NCI-H446 (cell line): ENCODE measurements at places on chromosomes 7 and 10.

DNA sequence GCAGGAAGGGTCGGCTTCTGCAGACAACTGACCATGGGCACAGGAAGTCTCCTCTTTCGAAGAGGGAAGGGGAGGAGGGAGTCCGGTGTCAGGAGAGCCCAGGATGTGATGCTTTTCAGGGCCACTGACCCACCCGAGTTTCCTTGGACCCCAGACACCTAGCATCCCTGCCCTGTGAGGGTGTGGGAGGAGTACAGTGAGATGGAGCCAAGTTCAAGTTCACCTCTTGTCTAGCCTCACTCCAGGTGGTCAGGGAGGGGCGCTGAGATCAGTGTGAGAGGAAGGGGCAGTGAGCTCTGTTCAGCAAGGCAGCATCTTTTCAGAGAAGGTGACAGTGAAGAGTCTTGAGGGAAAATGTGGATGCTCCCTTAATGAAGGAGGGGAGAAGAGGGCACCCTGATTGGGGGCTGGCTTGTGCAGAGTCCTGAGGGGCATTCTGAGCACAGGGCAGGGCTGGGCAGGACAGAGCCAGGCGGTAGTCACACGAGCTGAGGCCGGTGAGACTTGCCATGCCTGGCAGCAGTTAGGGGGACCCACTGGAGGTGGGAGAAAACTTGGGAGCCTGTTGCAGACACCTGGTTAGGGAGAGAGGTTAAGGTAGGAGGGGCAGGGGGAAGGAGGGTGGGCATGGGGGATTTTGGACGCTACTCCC, 49.7 kb downstream of the ADCY1 start:
- no peak for DNase-seq

- no peak for DNase-seq
Observed at GRCh38 chr10:1020958-1021357, 4.7 kb downstream of the IDI2 start.

- peak; percentile 71 for DNase-seq
Observed at GRCh38 chr7:118473271-118473670, 248.8 kb downstream of the ANKRD7 start.

DNA sequence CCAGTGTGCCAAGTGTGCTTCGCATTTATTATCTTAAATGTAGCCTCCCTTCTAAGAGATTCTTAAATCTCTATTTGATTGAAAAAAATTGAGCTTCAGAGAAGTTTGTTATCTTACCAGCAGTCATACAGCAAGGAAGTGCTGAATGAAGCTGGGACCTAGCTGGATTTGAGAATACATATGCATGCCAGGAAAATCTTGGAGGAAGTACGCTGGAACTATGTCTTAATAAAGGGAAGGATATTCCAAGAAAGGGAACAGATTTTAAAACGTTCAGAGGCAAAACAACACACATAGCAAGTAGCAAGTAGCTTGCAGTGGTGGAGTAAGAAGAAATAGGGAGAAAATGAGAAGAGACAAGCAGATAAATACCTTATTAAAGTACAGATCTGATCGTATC, 1.5 kb downstream of the CFAP70 start:
- DNase-seq = no peak

DNA sequence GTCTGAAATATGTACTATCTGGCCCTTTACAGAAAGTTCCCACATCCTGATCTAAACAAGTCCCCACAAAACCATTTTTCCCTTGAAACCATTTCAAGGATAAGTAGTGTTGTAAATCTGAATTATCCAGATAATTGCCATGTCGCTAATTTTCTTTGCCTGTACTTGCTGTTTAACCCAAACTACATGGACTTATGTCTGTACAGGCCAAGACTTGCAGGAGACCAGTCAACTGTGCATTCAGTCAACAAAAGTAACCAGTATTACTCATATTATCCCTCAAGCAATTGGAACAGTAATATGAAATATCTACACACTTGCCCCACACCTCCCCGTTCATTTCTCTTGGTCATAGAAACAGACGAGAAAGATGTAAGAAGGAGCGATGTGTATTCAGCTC, 347.8 kb upstream of the NFE2L3 start:
- DNase-seq = no peak

GRCh38 chr10:114313866-114314265, 74.8 kb downstream of the VWA2 start:
- no peak for DNase-seq

DNA sequence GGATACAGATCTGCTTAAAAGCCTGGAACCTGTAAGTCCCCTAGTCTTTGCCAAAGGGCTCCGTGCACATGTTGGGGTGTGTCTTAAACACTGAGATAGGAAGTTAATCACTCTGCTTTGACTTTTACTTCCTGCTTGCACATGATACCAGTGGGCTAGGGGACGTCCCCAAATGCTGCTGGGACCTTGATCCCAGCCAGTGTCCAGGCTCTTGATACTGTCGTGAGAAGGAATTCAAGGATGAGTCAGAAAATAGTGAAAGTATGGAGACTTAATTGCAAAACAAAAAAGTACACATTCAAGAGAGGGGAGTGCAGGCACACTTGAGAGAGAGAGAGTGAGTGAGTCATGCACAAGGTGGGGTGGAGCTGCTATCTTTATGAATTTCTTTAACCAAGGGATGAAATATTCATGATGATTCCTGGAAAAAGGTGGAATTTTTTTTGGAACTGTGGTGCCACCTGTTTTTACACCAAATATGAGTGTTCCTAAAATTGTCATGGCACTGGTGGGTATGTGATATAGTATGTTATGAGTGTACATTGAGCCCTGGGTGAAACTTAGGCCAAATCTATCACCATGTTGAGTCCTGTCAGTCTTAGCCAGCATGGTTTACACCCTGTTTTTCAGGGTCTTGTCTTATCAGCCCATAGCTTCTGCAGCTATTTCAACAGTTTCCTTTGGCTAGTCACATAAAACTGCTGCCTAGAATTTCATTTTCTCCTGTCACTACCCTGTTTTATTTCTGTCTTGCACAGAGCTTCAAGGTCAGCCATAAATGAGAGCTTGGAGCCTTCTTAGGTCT, 88.3 kb upstream of the CYP26C1 start:
- no peak for DNase-seq

- DNase-seq = no peak
Observed at GRCh38 chr7:27200761-27201579, 1.1 kb upstream of the HOXA13 start.

DNA sequence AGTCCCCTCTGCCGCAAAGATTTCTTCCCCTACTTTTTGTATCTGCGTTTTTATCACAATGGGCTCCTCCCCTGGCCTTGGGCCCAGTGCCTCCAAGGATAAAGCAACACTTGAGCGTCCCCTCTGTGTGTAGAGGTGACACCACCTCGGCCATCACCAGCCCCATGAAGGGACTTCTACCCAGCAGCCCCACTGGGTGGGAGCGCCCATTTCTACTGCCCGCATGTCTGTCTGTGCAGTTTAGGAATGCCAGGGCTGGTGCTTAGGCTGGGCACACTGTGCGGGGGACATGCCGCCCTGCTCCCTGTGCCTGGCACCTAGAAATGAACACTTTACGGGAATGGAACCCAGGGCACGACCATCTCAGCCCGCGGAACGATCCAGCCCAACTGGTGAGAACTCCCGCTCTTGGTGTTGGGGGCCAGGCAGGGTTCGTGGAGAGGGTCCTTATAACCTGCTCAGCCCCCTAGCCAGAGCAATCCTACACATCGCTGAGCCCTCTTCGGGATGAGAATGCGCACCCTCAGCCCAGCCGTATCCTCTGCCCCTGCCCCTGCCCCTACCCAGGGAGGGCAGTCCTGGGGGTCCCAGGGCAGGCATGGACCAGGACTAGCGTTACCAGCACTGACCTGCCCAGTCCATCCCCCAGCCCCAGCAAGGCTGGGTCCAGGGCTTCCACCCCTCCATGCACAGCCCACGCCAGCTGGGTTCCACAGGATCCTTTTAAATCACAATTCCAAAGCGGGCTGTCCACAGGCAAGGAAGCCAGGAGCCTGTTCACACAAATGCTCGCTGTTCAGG, 12.8 kb downstream of the CRYGN start:
- no peak for DNase-seq

- no peak for DNase-seq
Observed at GRCh38 chr7:28065721-28066285, 114.8 kb downstream of the JAZF1 start.

GRCh38 chr7:144483189-144483588, 79.7 kb upstream of the NOBOX start:
- DNase-seq = no peak

DNA sequence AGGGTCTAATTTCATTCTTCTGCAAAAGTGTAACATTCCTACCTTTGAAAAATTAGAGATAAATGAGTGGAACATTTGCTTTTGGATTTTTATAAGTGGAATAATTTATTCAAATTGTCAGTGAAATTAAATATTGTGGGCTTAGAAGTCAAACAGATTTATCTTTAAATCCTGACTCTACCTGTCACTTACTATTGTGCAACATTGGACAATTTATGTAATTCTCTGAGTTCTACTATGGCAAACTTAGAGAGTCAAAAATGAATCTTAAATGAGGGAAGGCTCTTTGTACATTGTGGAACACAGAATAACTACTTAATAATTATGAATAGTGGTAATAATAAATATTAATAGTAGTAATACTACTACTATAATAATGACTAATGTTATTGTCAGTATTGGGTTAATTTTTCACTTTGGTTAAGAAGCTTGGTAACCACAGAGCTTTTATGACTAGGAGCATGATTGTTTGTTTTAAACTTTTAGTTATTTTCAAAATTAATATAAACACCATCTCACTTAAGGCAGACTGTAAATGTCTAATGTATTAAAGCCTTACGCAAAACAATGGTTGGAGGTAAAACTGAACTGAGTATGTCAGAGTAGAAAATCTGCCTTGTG, 70.0 kb downstream of the PRKG1 start:
- no peak for DNase-seq

GRCh38 chr10:78462726-78463228, 429.1 kb downstream of the RPS24 start:
- no peak for DNase-seq

- DNase-seq = no peak
Observed at GRCh38 chr7:98073047-98073446, 33.6 kb upstream of the LMTK2 start.

- DNase-seq = peak; percentile 61
Observed at GRCh38 chr7:96321031-96321657, 754 bp downstream of the SLC25A13 start.

DNA sequence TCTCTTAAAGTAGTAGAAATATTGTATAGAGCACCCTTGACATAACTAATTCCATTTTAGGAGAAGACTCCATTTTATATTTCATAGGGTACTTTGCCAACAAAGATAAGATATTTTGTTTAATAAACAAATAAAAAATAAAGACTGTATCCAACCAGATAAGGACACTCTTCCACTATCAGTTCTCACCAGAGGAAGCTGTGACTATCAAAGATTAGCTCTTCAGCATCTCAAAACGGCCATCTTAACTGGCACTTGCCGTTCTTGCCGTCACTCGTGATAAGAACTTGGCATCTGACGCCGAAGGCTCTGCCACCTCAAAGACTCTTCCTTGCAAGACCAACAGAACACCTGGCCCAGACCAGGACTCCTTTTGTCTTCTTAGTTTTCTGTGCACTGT, 26.3 kb upstream of the AKR1B1 start:
- no peak for DNase-seq

DNA sequence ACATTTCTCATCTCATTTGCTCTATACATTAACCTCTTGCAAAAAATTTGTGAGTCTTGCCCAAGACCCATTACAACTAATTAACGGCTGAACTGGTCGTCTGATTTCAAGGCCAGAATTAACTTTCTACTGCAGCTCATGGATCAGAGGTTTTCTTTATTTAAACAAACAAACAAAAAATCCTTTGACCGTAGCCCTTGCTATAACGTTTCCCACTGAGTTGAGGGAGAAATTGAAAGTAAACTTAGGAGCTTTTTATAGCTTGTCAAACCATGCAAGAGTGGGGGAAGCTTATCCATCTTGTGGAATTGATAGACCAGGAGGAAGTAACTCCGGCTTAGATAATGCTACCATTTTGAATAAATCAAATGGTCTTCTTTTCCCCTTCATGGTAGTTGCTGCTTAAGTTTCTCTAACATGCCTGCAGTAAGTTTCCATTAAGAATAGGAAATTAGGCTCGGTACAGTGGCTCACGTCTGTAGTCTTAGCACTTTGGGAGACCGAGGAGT, 3.3 kb downstream of the SRGN start:
- no peak for DNase-seq

GRCh38 chr7:19491371-19491770, 217.5 kb downstream of the POLR1F start:
- DNase-seq = peak; percentile 21

- no peak for DNase-seq
Observed at GRCh38 chr7:151342811-151343210, 1.2 kb downstream of the NUB1 start.

- no peak for DNase-seq
Observed at GRCh38 chr7:47757921-47758411, 176.1 kb upstream of the TNS3 start.
